ENCODE measurements at places on chromosomes 12 and 14.
A peak's percentile ranks its signal among the peaks of the same experiment; 100 is the strongest.

DNA sequence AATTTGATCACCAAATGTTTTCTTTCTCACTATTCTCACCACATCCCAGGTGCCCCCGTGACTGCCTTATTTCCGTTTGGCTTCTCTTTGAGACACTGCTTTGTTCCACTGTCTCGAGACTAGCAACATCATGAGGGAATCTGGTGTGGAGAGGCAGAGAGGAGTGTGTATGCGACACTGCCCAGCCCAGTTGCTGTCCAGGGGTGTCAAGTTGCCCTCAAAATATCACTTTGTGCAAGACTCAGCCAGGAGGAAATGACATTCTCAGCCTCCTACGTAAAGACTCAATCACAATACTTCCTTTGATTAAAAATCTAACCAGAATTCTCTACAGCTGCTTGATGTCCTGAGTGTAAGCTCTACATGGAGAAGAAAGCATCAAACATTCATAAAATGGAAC, 48.2 kb upstream of the EEA1 start:
- DNase-seq = no peak

DNA sequence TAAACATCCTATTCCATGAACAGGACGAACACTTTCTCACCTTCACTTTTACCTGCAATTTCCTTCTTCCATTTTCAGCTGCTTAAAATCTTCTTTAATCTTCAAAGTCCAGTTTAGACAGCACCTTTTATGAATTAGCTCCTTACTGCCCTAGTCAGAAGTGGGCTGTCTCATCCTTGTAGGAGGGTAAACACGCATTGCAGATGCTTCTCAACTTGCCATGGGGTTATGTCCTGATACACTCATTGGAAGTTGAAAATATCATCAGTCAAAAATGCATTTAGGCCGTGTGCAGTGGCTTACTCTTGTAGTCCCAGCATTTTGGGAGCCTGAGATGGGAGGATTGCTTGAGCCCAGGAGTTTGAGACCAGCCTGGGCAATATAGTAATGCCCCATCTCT, 35.2 kb downstream of the HMGA2 start:
- no peak for DNase-seq

DNA sequence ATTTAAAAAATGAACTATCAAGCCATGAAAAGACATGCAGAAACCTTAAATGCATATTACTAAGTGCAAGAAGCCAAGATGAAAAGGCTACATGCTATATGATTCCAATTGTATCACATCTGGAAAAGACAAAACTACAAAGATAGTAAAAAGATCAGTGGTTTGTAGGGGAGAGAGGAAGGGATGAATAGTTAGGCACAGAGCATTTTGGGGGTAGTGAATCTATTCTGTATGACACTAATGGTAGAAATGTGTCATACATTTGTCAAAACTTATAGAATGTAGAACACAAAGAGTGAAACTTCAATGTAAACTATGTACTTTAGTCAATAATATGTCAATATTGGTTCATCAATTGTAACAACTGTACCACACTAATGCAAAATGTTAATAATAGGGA, 20.8 kb downstream of the TXNDC16 start:
- no peak for DNase-seq

DNA sequence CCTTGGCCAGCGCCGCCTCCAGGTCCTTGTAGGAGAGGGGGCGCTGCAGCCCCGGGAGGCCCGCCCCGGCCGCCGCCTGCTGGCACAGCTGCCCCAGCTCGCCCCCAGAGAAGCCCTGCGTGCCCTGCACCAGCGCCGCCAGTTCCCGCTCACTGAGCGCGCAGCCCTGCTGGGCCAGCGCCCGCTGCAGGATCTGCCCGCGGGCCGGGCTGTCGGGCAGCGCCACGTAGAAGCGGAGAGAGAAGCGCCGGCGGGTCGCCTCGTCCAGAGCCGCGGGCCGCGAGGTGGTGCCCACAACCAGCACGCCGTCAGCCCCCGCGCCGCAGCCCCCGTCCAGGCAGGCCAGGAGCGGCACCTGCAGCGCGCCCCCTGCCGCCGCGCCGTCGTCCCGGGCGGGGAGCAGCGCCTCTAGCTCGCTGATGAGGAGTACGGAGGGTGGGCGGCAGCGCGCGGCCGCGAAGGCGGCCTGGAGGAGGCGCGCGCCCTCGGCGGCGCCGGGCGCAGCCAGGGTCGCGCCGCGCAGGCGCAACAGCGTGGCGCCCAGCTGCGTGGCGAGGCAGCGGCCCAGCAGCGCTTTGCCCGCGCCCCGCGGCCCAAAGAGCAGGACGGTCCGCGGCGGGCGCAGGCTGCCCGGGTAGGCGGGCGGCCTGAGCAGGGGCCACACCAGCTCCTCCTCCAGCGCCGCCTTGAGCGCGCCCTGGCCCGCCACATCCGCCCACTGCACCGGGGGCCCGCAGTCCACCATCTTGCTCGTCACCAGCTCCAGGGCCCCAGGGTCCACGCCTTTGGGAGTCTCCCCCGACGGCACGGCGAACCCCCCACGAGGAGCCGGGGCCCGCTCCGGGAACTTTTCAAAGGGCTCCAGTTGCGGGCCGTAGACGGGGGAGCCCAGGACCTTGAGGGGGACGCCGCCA, 27.7 kb downstream of the FIGNL2 start:
- DNase-seq = peak; percentile 49

GRCh38 chr14:99127651-99128167, 144.3 kb downstream of the BCL11B start:
- DNase-seq = no peak

- DNase-seq = no peak
Measured at GRCh38 chr12:23169012-23169695, 544.2 kb downstream of the ETNK1 start.

GRCh38 chr14:102235275-102235897, 69.6 kb downstream of the MOK start:
- DNase-seq = peak; percentile 48

- no peak for DNase-seq
Measured at GRCh38 chr12:116123451-116124258, 153.8 kb downstream of the MED13L start.

DNA sequence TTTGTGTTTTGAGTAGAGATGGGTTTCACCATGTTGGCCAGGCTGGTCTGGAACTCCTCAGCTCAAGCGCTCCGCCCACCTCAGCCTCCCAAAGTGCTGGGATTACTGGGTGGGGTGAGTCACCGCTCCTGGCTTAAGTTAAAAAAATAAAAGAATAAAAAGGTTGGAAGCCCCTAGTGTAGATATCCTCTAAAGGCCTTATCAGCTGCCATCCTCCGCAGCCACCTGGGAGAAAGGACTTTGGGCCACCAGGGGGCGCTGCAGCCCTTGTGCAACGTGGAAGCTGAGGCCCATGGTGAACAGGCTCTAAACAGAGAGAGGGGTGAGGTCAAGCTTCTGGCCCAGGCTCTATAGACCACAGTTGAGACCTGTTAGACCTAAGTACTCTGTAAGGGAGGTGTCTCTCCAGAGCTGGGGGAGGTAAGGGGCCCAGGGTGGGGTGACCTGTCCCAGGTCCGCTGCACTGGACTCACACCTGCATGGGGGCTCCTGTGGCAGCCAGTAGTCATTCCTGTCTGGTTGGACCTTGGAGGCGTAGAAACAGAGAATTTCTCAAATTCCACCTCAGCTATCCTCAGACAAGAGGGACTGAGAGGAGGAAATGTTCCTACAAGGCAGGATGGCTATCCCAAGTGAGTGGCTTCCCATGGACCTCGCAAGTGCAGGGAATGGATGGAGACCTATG, 14.0 kb upstream of the RACGAP1 start:
- peak; percentile 84 for DNase-seq

GRCh38 chr12:102669056-102669455, 188.7 kb upstream of the IGF1 start:
- DNase-seq = no peak

GRCh38 chr12:79236920-79237319, 372.3 kb downstream of the SYT1 start:
- DNase-seq = no peak

- DNase-seq = no peak
Measured at GRCh38 chr14:99035712-99036610, 236.0 kb downstream of the BCL11B start.

DNA sequence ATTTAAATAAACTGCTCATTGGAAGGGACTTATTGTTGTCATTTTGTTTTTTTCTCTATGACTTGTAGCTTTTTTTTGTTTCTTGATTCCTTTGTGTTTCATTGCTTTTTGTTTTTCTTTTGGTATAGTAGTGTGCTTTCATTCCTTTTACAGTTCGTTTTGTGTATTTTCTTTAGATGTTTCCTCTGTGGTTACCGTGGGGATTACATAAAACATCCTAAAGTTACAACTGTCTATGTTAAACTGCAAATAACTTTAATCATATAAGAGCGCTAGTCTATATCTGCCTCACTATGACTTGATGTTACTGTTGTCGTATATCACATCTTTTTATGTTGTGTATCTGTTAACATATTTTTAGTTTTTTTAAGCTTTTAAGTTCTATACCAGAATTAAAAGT, 86.9 kb downstream of the ATF7IP start:
- no peak for DNase-seq

DNA sequence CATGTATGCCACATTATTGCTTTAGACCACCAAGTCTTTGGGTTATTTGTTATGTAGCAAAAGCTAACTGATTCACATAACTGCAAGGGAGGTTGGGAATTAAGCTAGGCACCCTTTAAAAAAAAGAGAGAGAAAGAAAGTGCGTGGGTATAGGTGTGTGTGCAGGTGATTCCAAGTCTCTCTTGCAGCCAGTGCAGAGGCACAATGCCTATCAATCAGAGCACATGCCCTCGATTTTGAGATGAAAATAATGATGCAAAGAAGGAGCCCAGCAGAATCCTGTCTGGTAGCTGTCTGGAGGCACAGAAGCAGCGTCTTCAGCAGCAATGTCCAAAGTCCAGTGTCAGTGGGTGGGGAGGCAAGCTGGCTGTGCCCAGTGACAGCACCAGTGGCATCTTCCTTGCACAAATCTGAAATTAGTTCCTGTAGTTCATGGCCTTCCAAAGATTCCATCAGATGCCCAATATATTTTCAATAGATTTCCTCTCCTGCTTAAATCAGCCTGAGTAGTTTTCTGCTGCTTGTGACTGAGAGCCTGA, 62.4 kb upstream of the TBPL2 start:
- DNase-seq = no peak

DNA sequence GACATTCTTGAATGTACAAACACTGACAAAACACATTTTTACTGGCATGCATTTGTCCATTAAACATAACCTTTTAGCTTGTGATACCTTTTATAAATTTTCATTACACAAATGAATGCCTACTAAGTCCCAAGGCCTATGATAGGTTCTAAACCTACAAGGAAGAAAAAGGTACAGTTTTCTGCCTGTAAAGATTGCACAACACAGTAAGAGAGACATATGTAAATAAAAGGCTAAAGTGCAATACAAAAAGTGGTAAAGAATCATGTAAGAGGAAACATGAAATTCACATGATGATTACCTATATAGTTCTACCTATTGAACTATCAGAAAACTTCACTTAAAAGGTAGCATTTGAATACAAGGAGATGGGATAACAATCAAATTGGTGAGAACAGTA, 14.6 kb upstream of the ARID4A start:
- DNase-seq = no peak

- no peak for DNase-seq
Measured at GRCh38 chr12:121749267-121749666, 36.7 kb downstream of the TMEM120B start.

GRCh38 chr14:75987201-75987970, 1.8 kb downstream of the IFT43 start:
- no peak for DNase-seq

Measured in stimulated activated CD8-positive, alpha-beta memory T cell treated with anti-CD3 and anti-CD28 coated beads, Interleukin-4, amount 100 ng/mL, for 1 hour (primary cell).